Stimulated activated CD8-positive, alpha-beta memory T cell treated with anti-CD3 and anti-CD28 coated beads, Interleukin-15, amount 100 ng/mL, for 24 hours (primary cell): ENCODE measurements at places on chromosomes 2 and 18.

DNA sequence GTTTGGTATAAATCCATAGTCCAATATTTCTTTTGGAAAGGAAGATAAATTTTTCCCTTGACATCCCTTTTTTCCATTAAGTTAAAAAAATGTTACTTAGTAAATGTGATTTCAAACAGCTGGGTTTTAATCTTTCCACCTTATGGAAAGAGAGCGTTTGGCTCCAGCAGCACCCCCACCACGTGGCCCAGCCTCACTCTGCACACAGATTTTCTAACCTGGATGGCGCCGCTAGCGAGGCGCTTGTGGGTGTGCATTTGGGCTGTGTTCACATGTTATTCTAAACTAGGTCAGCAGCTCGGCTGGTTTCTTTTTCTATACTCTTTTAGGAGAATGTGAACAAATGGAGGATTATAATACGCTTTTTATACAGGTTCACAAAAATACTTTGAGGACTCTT, 218.0 kb downstream of the LDLRAD4 start:
- DNase-seq = no peak

DNA sequence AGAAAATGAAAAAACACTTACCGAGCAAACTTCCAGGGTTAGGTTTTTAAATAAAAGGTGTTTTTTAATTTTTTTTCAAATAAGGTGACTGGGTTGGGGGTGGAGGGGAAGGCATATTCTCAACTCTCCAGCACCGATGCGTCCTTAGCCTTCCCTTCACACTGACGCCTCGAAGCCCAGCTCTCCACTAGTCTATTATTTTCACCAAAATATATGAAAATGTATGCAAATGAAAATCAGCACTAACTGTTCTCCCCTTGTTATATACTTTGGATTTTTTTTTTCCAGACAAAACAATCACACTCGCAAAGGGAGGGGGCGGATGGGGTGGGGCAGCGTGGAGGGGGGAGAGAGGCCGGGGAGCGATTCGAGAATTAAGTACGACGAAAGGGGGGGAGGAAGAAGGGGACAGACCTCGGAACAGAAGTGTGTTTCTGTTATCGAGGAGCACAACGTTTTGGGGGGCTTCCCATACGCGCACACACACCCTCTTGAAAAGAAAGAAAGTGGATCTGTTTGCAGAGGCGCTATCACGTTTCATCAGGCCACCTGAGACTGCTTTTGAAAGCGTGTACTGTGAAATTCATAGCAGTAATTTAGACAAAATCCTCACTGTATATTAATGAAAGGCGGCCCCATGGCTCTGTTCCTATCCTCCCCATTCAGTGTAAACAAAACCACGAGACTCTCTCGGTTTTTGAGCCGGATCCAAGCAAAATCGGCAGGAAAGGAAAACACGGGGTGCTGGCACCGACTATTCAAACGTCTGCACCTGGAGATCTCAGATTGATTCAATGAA, 2.4 kb upstream of the POU3F3 start:
- DNase-seq = no peak

GRCh38 chr2:70995426-70995729, 705 bp upstream of the TEX261 start:
- DNase-seq = no peak

DNA sequence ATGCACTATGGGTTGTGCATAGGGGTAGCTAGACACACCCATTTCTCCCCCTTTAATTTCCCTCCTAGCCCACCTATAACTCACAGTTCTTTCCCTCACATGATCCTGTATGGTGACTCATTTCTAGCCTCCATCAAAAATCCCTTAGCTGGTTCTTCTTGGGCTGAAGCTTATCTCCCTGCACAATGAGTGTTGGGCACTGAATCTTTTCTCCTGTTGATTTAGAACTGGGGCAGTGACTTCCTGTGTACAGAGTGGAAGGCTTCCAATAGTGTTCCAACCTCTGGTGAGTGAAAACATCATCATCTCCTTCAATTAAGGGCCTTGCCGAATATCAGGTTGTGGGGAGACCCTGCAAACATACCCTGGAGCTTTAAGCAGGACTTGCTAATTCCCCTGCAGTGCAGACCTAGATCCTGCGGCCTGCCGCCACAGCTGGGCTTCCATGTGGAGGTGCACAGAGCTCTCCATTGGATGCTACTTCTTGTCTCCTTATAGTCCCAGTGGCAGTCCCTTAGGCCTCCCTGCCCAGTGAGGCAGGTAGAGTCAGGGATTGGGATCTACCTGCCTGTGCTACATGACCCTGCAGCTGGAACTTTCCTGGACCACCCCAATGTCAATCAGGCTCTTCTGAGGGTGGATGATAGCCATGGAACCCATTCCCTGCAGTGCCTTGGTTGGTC, 121.8 kb downstream of the PLB1 start:
- DNase-seq = no peak

DNA sequence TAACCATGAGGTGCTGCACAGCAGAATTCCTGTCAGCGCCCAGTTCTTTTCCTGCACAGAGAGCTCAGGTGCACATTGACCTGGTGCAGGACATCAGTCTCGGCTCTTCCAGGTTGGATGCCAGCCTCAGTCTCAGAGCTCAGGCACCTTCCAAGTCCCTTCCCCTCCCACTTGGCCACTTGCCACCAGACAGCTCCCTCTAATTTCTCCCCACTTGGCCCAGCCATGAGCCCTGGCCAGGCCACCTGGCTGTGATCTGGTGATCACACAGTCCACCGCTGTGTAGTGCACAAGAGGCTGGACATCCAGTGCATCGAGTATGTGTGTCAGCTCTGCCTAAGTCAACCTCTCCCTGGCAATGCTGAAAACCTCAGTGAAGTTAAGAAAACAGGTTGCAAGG, 336.6 kb upstream of the MYT1L start:
- no peak for DNase-seq

DNA sequence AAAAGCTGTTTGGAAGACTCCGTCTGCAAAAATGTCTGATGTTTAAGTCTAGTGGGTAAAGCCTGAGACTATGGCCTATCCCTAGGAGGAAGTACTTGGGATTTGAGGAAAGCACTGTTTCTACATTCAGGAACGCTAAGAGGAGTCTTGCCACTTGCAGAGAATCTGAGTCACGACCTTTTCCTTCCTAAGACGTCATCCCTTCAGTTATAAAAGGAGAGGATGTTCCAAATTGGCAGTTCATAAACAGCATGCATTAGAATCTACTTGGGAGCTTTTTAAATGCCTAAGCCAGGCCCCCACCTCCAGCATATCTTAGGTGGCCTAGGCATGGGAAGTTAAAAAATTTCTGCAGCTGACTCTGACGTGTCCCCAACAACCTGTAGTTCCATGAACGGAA, 125.9 kb downstream of the TTC32 start:
- DNase-seq = no peak

- no peak for DNase-seq
These were observed 125.4 kb downstream of the DCC start for GRCh38 chr18:52465391-52465790.

- DNase-seq = no peak
These were observed 47.8 kb downstream of the PSMD14 start for GRCh38 chr2:161355983-161356382.

DNA sequence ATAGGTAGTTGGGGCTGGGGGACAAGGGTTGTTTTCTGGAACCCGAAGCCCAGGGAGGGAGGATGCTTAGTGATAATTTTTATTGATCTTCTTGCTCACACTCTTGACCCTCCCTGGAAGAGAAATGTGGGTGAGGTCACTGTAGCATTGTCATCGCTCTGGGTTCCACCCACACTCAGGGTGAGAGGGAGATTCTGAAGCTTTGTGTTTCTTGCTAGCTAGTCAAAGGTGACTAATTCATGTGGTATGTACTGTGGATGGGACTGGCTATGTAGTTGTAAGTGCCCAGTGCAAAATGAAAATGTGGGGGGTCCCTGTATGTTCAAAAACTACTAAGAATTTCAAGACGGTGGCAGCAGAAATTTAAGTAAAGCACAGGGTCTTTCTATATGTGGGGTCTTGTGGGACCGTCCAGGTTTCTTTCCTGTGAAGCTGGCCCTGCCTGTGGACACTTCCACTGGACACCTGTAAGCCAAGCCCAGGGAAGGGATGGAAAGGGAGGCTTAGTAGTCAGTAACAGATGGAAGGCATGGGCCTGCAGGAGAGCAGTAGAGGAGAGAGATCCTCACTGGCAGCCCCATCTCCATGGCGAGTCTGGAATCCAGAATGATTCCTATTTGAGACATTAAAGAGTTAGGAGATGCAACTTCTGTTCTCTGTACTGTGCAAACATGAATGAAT, 35.0 kb downstream of the TSN start:
- no peak for DNase-seq

DNA sequence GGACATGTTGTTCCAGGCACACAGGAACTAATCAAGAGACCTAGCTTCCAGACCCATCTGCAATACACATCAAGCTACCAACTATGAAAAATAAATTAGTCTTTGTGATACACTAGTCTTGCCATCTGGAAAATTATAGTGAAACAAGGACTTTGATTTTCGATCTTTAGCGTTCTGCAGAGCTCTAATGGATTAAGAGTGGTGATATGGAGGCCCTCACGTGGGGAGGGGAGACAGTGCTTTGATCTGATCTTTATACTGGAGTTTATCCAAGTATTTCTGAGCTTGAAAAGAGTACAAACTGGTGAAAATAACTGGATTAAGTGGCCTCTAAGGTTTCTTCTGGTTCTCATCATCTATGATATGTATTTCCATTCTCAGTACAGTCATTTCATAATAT, 273.4 kb upstream of the CDH7 start:
- no peak for DNase-seq

GRCh38 chr2:20930928-20931327, 108.0 kb upstream of the LDAH start:
- DNase-seq = no peak

DNA sequence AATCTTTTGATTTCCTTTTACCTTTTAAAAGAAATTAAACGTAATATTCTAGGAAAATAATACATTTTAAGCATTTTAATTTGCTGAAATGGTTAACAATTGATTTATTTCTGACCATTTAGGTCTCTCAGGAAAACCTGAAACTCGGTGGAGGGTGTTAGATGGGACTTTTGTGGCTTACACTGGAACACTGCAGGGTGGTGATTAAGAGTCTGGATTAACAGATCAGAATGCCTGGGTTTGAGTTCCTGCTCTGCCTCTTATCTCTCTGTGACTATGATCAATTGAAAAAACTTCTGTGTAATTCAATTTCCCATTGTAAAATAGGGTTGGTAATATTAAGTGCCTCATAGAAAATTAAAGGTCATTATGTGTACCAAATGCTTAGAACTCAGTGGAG, 168.7 kb downstream of the UBE2E3 start:
- no peak for DNase-seq

DNA sequence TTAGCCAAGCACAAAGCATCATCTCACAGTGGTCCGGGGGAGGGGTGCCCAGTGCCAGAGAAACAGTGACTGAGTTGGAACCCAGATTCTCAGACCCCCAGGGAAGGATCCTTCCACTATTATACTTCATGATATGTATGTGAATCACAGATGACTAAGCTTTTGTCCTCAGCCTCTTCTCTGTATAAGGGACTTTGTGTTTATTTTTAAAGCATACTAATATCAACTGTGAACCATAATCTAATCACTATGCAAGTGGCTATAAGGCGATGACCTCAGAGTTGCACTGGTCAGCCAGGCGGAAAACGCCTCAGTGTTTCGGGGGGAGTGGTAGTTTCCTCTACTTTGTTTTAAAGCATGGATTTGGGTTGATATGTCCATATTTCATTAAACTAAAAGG, 160.4 kb upstream of the TMEM200C start:
- DNase-seq = no peak

DNA sequence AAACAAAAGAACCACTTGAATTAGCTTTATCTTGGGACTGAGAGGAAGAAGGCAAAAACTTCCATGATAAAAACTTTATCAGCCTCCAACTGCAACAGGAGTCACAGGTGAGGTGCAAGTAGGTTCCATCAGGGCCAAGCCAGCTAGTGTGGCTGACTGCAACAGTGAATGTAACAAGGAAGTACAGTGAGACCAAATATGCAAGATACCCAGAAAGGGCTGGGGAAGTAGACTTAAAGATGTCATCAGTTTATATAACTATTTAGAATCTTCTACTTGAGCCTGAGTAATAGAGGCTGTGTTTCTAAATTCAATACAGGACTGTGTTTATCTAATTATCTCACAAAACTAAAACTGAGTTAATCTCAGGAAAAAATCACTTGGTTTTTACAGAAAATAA, 14.8 kb downstream of the PLEKHM3 start:
- DNase-seq = no peak

GRCh38 chr18:77209587-77209986, 40.1 kb upstream of the GALR1 start:
- DNase-seq = no peak

- no peak for DNase-seq
These were observed 108.9 kb upstream of the ITGA4 start for GRCh38 chr2:181348107-181348837.

DNA sequence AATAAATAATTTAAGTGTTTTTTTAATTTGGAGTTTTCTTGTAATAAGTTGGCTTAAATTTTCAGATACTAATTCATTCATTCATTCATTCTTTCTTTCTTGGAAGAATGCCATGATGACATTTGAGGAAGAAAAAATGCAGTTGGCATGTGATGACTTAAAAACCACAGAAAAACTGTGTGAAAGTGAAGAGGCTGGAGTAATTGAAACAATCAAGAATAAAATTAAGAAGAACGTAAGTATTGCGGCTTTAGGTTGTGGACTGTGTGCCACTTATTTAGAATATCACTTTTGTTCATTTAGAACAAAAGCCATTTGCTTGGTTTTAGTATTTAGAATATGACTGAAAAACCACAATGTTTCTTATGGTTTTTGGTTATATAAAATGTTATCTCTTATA, 51.4 kb downstream of the TTC39C start:
- DNase-seq = no peak

DNA sequence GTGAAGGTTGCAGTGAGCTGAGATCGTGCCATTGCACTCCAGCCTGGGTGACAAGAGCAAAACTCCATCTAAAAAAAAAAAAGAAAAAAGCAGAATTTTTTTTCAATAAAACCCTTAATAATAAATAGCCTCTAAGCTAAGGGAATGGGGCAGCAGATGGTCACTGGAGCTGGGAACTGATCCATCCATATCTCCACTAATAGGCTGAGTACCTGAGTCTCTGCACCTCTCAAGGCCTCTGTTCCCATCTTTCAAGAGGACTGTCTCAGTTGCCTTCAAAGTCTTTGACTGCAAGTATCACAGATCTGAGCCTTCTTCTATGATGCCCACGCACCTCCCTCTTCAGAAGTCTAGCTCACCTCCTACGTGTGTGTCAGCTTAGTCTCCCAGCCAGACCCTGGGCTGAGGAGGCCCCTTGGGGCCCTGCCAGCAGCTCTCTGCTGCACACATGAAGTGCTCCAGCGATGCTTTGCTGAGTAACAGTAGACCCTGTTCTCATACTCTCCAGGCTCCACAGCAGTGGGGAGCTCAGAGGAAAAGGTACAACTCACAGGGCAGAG, 32.9 kb downstream of the ST8SIA5 start:
- no peak for DNase-seq

DNA sequence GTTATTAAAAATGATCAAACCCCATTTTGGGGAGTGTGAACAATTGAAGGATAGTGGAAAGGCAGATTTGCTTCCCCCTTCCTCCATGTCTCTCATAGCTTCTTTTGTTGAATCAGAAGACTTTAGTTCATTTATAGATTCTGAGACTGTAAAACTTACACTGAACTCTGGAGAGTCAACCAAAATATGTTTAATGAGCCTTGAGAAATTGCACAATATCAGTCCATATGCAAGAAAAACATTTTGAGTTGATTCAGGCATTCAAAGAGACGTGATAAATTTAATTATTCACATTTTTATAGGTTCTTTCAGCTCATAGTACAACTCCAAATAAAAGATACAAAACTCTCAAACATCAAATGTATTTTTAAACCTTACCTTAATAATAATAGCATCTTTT, 354.4 kb upstream of the SPRED2 start:
- no peak for DNase-seq

- no peak for DNase-seq
These were observed 22.6 kb upstream of the ICOS start for GRCh38 chr2:203913947-203914346.
